ENCODE measurements at places on chromosomes 13 and 19.

DNA sequence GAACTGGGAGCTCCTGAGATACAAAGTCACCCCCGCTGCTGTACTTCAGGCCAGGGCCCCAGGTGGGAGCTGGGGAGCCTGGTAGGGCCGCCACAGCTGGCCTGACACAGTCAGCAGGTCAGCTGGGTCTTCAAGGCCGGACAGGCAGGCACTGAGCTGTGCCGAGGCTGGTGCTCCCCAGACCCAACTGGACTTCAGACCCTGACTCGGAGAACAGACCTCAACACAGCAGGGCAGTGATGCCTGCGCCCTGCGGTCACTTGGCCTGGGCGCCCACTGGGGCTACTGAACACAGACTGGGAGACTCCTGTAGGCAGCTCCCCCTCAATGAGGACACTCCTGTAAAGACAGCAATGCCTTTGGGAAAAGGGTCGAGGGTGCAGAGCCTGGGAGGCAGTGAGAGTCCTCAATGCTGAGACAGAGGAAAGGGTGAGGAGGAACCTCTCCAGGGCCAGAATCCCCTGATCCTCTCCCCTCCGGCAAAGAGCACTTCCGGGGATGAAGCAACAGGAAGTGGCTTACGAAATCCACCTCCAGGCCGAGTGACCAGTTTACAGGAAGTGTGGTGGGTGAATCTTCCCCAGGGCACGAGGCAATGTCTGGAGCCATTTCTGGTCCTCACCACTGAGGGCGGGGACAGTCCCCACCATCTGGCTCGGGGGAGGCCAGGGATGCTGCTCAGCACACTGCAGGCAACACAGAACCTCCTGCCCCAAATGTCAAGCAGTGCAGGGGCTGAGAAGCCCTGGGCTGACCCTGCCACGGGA lies 40.8 kb upstream of the ISYNA1 start:
- DNase-seq, result peak; percentile 91

GRCh38 chr13:111584101-111584672 lies 263.7 kb downstream of the TEX29 start:
- no peak for DNase-seq

- DNase-seq, result no peak
Measured at GRCh38 chr13:74485757-74486156, 351.6 kb upstream of the KLF12 start.

GRCh38 chr13:90414691-90415596 lies 932.5 kb upstream of the MIR17HG start:
- no peak for DNase-seq

DNA sequence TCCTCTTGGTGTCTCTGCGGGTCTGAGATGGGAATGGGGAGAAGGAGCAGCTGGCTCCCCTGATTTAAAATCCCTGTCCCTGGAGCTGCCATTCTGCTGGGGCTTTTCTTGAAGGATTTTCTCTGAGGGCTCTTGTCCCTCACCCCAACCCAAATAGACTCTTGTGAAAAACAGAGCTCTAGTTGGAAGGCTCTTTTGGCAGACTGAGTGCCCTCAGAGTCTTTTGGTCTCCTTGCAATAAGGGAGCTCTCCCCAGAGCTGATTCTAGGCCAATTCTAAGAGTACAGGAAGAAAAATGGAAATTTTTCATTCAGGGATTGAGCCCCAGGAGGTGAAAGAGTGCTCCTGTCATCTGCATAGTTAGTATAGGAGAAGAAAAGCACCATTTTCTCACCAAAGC lies 238.3 kb downstream of the COG6 start:
- no peak for DNase-seq

GRCh38 chr13:54091884-54092283 lies 1063.3 kb downstream of the OLFM4 start:
- no peak for DNase-seq

DNA sequence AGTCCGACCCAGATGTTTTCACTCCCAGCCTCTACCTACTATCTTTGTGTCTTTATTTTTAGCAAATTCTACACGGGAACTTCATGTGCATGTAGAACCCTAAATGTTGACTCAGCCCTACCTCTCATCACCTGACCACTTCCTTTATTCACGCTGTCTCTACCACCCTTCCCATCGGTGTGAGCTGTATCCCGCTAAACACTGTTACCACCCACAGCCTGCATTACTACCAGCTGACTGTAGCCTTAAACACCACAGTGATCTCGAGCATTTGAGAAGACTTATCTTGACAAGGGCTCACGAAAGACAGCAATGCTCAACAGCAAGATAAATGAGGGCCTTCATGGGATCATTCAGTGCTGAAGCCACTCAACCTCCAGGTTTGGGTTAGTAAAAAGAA lies 15.1 kb downstream of the NCR1 start:
- no peak for DNase-seq

- DNase-seq, result no peak
Measured at GRCh38 chr13:75617230-75617629, 18.9 kb upstream of the LMO7 start.

GRCh38 chr13:95457294-95457693 lies 95.2 kb upstream of the CLDN10 start:
- DNase-seq, result peak; percentile 71

DNA sequence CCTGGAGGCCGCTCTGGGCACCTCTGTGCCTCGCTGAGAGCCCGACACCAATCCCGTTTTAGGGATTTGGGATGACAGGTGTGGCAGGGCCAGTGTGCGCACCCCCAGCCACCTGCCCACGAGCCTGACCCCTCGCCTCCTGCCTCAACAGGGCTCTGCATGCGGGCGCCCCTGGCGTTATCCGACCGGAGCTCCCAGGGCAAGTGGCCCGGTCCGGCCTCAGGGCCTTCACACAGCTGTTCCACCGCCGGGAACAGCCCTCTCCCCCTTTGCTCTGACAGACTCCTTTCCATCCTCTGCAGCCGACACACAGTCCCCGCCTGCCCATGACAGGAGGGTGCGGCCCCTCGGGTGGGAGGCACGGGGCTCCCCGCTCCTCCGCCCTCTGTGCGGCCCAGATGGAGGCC lies 7.1 kb upstream of the WDR18 start:
- no peak for DNase-seq

- DNase-seq, result no peak
Measured at GRCh38 chr13:98032168-98032567, 78.7 kb downstream of the IPO5 start.

- DNase-seq, result no peak
Measured at GRCh38 chr19:41796901-41797300, 514 bp downstream of the CEACAM3 start.

GRCh38 chr19:46951171-46951986 lies 68.3 kb upstream of the NPAS1 start:
- DNase-seq, result no peak

DNA sequence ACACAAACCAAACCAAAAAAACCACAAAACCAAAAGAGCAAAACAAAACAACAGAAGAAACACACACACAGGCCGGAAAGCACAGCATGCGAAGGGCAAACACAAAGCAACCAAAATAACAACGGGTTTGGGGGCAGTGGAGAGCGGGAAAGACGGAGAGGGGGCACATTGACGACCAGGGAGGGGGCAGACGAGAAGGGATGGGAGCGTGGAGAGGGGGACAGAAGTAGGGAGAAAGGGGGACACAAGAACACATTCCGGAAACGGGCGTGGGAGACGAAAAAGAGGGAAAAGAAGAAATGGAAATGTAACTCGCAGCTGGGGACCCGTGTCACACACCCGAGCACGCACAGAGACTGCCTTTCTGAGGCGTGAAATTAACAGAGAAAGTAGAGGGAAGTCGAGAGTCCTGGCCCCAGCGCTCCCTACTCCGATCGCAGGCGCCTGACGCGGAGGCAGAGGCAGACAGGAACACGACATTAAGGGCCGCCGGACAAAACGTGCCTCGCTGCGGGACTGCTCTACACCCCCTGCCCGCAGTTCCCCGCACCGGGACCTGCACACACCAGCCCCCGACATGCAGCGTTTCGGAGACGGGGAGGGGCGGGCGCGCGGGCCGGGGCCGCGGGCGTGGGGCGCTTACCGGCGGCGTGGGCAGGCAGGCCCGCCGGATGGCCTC lies 652 bp downstream of the POU4F1 start:
- DNase-seq, result peak; percentile 51

DNA sequence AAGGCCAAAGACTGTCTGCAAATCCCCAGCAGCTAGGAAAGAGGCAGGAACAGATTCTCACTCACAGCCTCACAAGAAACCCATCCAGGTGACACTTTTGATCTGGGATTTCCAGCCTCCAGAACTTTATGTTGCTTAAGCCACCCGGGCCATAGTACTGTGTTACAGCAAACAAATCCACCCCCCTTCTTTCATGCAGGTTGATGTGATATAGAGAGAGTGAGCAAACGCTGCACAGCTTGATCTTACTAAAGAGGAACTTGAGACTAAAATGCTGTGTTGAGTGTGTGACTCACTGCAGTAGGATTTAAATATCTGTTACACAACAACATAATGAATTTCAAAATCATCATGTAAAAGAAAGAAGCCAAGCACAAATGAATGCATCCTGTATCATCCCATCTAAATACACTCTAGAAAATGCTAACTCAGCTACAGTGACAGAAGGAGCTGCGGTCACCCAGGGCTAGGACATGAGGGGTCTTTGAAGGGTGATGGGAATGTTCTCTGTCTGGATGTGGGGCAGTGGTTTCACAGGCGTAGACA lies 32.2 kb downstream of the RCBTB2 start:
- DNase-seq, result no peak

GRCh38 chr13:101218484-101218883 lies 197.8 kb downstream of the NALCN start:
- DNase-seq, result no peak

DNA sequence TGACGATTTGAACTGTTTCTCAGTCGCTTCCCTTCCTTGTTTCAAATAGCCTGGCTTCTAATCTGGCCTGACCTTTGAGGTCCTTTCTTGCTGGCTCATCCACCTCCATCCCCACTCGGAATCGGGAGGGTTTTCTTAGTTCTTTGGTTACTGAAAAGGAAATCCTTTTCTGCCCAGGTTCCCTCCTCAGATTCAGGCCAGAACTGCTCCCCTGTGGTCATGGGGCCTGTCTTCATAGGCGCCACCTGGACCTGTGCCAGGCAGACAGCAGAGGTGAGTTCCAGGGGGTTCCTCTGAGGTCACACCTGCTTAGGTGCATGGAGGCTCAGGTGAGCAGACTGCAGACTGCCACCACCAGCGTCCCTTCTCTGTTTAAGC lies 62.4 kb downstream of the AKAP11 start:
- DNase-seq, result no peak

DNA sequence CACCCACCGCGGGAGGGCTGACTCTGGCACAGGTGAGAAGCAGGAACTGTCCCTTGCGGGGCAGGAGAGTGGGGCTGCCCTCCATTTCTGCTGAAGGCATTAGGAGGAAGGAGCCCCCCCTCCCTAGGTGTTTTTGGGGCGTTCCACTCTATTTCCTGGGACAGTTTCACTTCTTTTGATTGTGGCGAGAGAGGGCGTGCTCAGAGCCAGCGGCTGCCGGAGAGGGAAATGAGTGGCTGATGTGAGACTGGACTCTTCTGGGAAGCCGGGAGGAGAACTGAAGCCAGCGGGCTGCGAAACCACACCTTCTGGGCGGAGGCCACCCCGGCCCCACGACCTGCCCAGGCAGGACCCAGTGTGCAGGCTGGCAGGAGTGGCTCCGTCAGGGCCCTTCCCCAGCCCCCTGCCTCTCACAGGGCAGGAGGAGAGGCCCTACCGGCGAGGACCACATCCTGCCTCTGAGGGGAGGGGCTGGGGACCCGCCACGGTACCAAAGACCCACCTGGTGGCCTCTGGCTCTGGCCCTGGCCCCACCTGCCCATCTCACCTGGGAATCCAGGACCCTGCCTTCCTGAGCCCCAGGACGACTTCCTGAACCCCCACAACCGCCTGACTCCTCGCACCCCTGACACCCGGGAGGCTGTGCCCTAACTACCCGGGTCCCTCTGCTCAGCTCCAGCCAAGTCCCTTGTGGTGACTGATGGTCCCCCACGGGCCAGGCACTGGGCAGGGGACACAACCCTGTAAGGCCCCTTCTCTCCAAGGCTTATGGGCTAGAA lies 25.9 kb downstream of the MPND start:
- peak; percentile 79 for DNase-seq

GRCh38 chr19:16180611-16181010 lies 4.6 kb upstream of the FAM32A start:
- DNase-seq, result no peak

- peak; percentile 79 for DNase-seq
Measured at GRCh38 chr19:55116232-55116858, 1.1 kb downstream of the PPP1R12C start.

DNA sequence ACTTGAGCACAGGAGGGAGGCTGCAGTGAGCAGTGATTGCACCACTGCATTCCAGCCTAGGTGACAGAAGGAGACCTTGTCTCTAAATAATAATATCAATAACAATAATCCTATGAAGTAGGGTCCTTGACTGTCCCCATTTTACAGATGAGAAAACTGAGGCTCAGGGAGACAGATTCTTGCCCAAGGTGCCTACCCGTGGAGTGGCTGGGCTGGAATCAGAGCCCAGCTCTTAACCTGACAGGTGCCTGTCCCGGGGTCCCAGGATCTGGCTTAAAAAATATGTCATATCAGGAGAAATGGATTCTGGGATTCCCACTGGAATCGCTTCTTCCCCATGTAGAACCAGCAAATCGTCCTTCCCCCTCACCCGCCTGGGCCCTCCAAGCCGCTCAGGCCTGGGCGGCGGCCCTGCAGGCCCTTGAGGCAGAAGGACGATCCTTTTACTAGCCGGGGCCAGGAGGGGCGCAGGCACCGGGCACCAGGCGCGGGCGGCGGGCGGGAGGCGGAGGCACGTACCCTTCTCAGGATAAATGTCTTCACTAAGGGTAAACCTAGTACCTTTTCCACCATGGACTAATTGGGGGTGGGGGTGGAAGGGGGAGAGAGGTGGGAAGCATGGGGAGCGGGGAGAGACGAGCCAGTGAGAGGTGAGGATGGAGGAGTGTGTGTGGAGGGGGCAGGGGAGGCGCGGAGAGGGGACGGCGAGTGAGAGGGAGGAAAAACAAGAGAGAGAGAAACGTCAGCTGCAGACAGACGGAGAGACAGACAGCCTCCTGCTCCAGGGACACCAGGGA lies 60.6 kb downstream of the COLGALT1 start:
- DNase-seq, result no peak

DNA sequence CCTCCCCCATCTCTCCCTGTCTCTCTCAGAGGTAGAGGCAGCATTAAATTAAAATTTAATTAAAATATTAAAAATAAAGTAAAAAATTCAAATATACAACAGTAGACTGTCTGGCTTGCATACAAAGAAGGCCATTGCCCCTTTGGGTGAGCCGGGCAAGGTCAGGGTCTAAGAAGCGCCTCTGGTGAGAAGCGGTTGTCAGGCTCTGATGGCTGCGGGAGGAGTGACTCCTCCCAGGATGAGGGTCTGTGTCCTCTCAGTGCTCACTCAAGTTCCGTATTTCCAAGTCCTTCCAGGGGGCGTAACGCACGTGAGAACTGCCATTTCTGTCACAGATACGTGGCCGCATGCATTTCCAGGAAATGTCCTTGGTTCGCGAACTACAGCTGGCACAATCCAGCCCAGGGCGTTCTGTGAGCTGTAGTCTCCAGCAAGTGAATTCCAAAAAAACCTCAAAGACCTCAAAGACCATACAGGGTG lies 737 bp upstream of the ZNF181 start:
- peak; percentile 51 for DNase-seq

- DNase-seq, result no peak
Measured at GRCh38 chr19:1619094-1619439, 13.8 kb upstream of the UQCR11 start.

GRCh38 chr13:92530364-92530763 lies 696.2 kb upstream of the GPC6 start:
- DNase-seq, result no peak

- no peak for DNase-seq
Measured at GRCh38 chr19:2449019-2449418, 7.7 kb downstream of the LMNB2 start.

- DNase-seq, result peak; percentile 30
Measured at GRCh38 chr13:102812611-102813287, 13.8 kb downstream of the BIVM start.

GRCh38 chr13:38685974-38686576 lies 802 bp upstream of the FREM2 start:
- DNase-seq, result peak; percentile 34

- no peak for DNase-seq
Measured at GRCh38 chr13:27534108-27534980, 84.0 kb upstream of the MTIF3 start.
